ENCODE measurements at places on chromosomes 16 and 17.

- DNase-seq: no peak
Observed at GRCh38 chr16:16014329-16015224, 65.2 kb downstream of the ABCC1 start.

- DNase-seq: no peak
Observed at GRCh38 chr17:60158751-60159478, 9.1 kb downstream of the CA4 start.

DNA sequence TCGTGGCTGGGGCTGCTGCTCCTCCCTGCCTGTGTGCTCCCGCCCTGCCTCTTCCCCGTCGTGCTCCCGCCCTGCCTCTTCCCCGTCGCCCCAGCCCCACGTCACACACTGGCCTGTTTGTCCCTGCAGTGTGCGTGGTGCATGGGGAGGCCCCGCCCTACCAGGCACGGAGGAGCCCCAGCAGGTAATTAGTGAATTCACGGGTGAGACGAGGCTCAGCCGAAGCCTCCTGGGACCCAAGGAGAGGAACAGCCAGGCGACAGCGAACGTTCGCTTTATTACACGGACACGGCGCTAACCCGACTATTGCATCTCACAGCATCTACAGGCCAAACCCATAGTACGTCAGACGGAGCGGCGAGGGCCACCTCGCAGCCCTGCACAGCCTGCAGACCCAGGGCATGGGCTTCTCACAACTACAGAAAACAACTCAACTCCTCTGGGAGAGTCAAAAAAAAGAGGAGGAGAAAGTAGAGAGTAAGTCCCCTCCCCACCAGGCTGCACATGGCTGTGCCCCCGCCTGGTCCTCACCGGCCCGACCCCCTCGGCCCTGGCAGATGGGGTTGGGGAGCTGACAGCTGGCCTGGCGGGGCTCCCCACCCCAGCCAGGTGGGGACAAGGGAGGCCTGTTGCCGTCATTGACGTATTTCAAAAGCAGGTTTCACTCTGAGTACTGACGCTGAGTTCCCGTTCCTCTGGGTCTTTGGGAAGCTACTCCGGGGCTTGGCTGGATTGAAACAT lies 4.3 kb upstream of the PABPN1L start:
- peak; percentile 40 for DNase-seq

DNA sequence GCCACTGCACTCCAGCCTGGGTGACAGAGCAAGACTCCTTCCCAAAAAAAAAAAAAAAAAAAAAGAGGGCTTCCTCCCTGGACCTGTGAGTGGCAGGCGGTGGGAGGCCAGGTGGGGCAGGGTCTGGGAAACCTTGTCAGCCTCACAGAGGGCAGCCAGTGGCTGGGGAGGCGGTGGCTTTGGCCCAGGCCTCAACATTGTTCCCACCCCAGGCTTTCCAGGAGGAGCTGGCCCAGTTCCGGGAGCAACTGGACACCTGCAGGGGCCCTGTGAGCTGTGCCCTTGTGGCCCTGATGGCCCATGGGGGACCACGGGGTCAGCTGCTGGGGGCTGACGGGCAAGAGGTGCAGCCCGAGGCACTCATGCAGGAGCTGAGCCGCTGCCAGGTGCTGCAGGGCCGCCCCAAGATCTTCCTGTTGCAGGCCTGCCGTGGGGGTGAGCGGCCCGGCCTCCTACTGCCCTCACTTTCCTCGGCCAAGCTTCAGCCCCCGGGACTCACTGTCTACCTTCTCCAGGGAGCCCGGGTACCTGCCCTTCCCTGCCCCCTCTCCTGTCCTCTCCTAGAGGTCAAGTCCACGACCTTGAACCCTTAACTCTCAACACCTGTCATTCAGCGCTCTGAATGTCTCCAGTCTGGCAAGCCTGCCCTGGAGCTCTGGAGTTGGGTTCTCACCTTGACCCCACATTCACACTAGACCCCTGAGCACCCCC lies 12.4 kb downstream of the ZNF213 start:
- DNase-seq: no peak
